Fibroblast of lung (primary cell): ENCODE measurements at places on chromosomes 5 and 9.

DNA sequence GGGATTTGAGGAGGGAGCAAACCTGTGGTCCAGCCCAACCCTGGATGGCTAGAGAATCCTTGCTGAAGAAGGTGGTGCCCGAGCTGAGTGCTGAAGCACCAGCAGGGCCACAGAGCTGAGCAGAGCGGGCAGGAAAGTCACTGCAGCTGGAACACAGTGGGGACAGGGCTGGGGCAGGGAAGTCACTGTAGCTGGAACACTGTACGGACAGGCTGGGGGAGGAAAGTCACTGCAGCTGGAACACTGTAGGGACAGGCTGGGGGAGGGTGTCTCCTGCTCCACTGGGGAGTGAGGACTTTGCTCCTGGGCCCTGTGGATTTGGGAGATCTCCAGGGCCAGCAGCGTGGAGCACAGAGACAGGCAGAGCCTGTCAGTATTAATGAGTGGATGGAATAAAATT is 9.0 kb upstream of the SUSD3 start:
- no peak for DNase-seq

DNA sequence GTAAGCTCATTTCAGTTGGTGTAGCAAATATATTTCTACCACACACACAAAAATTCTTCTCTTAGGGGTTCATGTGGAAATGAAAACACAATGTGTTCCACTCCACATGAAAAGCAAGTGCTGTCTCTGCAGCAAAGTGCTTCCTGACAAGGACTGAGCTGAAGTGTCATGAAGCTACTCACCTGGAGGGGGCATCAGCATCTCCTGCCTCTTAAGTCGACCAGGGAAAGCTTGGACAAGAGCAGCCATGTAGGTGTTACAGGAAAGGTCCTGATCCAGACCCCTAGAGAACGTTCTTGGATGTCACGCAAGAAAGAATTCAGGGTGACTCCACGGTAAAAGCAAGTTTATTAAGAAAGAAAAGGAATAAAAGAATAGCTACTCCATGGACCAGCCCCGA is 62.8 kb downstream of the SV2C start:
- DNase-seq: peak; percentile 1

DNA sequence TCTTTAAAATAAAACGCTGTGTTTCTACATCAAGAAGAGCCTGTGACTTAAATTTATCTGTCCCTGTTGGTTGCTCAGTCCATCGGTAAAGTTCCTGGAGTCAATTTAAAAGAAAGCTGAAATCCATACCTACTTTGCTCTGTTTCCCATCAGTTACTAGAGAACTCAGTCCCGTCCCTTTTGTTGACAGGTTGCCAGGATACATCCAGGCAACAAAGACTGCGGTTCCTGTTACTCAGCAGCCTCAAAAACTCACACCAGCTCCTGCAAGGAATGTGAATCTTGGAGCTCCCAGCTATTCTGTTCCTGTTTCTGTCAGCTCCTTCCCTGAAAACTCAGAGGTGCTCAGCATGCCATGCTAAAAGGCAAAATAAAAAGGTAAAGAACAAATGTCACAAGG is at the start of gene ZNF474:
ZNF474 (plus strand) TSS at position 241 of the 400 bp plus-strand sequence. CDS start 22,445 bp downstream, outside the sequence.
- DNase-seq: peak; percentile 99

GRCh38 chr5:88818296-88818695 is 64.7 kb downstream of the MEF2C start:
- DNase-seq: no peak

GRCh38 chr5:170097934-170098333 is 7.8 kb upstream of the FOXI1 start:
- no peak for DNase-seq

- no peak for DNase-seq
These were observed 152.8 kb upstream of the TAS2R1 start for GRCh38 chr5:9782826-9783560.

DNA sequence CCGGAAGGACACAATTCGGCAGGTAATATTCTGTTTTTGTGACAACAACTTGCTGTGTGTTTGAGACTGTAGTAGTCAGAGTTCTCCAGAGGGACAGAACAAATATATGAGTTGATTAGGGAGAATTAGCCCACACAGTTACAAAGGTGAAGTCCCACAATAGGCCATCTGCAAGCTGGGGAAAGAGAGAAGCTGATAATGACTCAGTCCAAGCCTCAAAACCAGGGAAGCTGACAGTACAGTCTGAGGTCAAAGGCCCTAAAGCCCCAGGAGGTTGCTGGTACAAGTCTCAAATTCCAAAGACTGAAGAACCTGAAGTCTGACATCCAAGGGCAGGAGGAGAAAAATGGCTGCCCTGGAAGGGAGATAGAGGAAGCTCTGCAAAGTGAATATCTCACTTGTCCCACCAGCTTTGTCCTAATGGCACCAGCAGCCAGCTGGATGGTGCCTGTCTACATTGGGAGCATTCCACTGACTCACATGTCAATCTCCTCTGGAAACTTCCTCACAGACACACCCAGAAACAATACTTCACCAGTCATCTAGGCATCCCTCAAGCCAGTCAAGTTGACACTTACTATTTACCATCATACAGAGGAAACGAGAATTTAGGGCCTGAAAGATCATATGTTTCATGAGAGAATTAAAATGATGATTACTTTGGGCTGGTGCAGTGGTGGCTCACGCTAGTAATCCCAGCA is 36.3 kb upstream of the CTXN3 start:
- no peak for DNase-seq

GRCh38 chr5:143215690-143216089 is 187.8 kb downstream of the NR3C1 start:
- no peak for DNase-seq

DNA sequence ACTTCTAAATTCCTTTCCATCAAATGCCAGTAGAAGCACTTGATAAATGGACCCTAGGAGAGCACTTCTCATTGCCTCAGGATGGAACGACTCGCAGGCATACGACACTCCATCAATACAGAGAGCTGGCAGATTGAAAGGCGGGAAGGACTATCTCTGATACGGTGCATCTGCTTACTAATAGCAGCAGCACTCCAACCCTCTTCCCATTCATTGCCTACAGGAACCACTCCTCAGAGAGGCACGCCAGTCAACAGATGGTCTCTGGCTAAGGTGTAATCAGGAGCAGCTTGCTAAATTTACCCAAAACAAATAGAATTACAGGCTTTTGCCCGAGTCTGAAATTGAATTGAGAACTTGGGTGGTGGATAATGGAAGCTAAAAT is 168.1 kb downstream of the EFNA5 start:
- no peak for DNase-seq

- no peak for DNase-seq
These were observed 292.4 kb downstream of the CD180 start for GRCh38 chr5:66904189-66904588.

DNA sequence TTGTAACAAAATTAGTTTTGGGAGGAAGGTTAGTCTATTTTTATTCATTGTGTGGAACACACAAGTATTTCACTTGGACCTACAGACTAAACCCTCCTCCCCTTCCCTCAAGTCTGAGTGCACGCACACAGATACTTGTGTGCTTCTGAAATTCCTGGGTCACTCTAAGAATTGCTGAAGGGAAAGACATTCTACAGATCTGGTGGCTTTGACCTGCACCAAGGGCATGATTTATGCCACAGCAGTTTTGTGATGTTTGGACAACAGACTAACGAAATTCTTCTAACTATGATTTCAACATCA is 150.5 kb downstream of the ARL15 start:
- peak; percentile 59 for DNase-seq

- DNase-seq: no peak
These were observed 80.2 kb downstream of the OSTF1 start for GRCh38 chr9:75168270-75169178.

DNA sequence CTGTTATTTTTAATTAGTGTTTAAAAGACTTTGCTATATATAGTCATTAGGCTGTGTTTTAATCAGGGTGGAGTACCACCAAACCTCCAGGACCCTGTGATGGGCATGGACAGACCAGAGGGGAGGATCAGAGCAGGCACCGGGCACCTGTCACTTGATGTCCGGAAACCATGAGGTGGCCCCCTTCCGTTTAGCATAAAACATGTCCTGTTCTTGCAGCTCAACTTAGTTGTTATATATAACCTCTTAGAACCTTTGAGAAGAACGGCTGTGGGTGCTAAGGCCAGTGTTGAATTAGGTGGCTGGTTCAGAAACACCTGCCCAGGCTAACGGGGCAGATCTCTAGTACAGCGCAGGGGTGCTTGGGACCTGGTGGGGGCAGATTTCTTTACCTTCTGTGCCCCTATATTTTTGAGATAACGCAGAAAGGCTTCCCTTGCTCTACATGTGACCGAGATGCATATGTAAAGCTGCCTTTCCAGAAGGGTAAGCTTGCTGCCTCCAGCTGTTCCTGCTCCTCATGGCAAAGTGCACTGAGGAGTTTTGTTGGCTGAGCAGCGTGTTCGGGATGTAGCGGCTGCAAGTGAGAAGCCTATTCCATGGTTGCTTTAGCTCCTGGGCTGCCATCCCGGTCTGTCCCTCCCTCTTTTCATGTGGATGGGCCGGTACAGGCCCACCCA is 255.5 kb downstream of the FANCC start:
- DNase-seq: no peak

- no peak for DNase-seq
These were observed 14.9 kb downstream of the MEGF10 start for GRCh38 chr5:127305493-127305892.

DNA sequence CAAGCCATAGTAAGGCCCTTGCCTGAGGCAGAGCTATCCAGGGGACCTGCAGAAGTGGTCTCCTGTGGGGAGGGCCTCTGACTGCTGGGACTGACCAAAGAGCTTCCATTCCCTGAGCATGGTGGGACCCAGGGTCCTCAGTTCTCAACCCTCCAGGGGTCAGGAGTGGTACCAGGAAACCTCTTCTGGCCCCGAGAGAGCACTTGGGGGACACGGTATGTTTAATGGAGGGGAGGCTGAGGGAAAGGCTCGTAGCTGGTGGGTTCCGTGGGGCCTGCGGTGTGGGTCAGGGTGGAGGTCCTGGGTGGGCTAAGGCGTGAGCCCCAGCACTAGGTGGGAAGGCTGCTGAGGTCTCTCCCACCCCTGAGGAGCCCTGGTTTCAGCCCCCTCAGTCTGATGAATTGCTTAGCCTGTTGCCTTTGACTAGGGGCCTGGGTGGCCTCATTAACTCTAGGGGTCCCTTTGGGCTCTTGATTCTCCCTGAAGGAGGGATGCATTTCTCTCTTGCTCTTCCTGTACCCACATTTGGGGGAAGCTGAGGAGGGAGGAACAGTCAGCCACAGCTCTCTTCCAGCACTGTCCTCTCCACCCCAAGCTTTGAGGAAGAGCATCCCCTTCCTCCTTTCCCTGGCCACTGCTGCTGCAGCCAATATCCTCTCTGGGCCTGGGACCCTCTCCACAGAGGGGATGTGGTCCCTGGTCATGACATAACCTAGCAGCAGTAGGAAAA is 34.0 kb downstream of the CSF1R start:
- no peak for DNase-seq

- no peak for DNase-seq
These were observed 228.4 kb upstream of the PPP1R2B start for GRCh38 chr5:156621719-156622118.

- DNase-seq: no peak
These were observed 487.4 kb downstream of the IRX1 start for GRCh38 chr5:4082966-4083564.

- DNase-seq: no peak
These were observed 2.3 kb upstream of the PTGER4 start for GRCh38 chr5:40677456-40677855.

GRCh38 chr5:72499730-72500129 is 7.5 kb downstream of the ZNF366 start:
- DNase-seq: no peak

- no peak for DNase-seq
These were observed 36.8 kb downstream of the HMGCR start for GRCh38 chr5:75373862-75374261.

DNA sequence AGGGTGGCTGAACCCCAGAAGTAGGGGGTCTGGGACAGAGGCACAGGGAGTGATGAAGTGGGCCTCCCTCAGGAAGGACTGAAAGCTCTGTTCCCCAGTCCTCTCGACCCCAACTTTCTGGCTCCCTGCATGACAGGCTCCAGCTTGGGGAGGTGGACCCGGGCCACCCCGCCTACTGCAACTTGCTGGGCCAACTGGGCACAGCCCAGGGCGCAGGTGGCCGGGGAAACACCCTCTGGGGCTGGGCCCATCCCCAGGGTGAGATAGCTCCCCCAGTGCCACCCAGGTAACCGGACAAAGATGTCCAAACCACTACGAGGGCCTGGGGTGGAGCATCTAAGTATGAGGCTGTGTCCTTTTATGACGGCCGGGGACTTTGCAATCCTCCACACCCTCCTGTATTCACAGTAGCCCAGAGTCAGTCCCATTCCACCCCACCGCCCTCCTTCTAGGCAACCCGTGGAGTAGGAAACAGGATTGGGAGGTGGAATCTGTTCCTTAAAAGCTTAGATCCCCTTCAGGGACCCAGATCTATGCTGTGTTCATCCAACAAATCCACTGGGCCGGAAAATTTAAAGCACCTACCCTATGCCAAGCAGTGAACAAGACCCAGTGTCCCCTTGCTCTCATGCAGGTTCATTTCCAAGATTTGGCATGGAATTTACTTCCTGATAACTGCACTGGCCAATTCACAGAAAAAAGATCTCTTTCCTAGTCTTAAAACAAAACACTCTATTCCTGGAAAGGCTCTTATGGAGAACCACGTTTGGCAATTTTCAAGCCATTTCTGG is 19.9 kb downstream of the DNM1 start:
- DNase-seq: no peak

DNA sequence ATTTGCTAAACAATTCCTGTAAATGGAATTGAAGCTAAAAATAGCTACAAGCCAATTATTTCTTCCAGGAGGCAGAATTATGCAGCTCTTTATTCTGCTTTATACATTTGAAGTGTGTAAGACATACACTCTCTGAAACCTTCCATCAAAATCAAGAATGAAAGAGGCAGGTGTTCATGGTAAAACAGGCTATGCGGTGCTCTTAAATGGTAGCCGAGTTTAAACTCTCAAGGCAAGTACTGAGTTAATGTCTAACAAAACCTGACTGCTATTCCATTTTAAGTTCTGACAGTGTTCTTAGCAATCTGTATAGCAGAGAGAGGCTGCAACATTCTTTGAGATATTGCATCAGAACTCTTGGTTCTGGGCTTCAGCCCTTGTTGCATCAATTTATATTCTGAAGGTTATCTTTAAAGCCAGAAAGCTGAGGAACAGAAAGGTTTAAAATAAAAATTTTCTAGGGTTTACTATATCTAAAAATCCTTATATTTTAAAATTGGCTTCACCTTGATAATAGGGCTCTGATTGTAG is 248.3 kb upstream of the CCNG1 start:
- DNase-seq: no peak

GRCh38 chr5:142053426-142054151 is 40.8 kb upstream of the GNPDA1 start:
- peak; percentile 42 for DNase-seq

DNA sequence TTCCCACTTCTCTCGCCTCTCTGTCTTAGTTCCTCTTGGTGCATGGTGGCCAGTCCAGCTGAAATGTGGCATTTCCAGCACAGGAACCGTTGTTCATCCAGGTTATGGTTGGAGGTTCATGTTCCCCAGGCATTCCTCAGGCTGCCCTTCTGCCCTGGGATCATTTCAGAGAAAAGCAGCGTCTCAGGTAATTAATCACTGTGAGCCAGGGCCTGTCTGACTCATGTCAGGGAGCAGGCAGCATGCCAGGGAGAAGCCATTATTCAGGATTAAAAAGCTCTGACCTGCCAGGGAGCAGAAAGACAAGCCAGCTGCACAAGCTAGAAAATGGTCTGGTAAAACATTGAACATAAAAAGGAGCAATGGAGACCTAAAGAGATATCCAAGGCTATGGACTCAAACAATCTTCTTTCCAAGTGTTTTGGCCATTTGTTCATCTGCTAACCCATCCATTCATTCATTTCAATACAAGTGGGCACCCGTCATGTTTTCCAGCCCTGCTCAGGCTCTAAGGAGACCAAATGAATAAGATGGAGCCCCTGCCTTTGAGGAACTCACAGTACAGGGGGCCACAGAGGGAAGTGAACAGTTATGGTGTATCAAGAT is 241.4 kb downstream of the DRD1 start:
- DNase-seq: peak; percentile 82

GRCh38 chr5:25255128-25255527 is 610.4 kb upstream of the CDH10 start:
- DNase-seq: no peak
